Activated CD8-positive, alpha-beta memory T cell treated with anti-CD3 and anti-CD28 coated beads for 1 hour (primary cell): ENCODE measurements at places on chromosomes 6 and 20.

DNA sequence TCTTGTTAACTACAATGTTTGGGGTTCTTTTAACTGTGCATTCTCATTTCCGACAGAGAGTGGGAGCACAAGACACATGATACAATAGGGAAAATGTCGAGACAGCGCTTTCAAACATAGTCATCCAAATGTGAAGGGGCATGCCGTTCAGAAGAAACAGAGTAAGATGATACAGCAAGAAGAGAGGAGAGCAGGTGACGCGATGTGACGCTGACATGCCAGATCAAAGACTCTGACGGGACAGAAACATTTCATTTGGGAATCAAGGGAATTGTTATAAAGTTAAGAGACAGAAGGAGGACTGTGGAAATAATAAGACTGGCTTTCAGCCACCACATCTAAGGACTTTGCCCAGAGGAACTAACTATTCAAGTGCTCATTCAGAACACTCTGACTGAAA is 117.4 kb downstream of the FAXC start:
- DNase-seq, result no peak

DNA sequence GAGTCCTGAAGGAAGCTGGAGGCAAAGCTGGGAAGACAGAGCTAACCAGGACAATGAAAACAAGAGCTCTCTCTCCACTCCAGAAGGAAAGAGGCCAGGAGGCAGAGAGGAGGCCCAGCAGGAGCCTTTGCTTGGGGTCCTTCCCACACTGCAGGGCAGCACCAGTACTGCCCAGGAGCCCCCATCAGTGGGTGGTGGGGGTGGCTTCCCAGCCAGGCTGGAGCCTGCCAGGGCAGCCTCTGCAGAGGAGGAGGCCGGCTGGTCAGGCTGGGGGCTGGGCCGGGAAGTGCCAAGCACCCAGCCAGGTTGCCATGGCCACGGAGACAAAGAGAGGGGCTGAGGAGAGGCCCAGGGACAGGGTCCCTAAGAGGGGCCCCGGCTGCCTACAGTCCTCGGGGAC is 33.4 kb downstream of the PREX1 start:
- no peak for DNase-seq

DNA sequence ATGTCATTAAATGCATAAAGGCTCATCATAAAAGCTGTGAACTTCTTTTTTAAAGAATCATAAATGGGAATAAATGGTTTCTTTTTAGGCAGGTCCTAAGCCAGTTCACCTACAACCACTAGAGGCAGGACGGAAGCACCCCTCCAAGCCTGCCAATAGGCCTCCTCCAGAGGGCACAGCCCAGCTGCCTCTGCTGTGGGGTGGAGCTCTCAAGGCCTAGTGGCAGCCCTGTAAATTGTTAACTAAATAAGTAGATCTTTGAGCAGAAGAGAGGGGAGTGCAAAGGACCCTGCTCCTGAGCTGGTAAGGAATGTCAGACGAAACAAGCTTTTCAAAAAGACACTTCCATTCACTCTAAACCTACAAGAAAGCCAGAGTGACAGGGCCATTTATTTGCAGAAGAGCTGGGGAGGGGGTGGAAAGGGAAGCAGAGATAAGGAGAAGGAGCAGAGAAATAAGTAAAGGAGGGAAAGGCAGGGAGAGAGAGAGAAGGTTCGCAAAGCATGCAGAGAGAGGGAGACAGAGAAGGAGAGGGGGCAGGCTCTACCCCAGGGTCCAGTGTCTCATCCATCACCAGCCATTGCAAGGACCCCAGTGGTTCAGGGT is 18.0 kb upstream of the MAFB start:
- DNase-seq, result no peak

DNA sequence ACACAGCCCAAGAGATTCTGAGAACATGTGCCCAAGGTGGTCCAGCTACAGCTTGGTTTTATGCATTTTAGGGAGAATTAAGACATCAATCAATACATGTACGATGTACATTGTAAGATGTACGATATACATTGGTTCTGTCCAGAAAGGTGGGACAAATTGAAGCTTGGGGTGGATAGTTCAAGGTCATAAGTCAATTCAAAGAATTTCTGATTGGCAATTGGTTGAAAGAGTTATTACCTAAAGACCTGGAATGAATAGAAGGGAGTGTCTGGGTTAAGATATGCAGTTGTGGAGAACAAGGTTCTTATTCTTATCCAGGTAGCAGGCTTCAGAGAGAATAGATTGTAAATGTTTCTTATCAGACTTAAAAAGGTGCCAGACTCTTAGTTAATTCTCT is 31.8 kb upstream of the LCA5 start:
- DNase-seq, result no peak

- DNase-seq, result no peak
These were observed 1.6 kb downstream of the FOXP4 start for GRCh38 chr6:41547799-41548097.

- DNase-seq, result no peak
These were observed 20.5 kb upstream of the TTPAL start for GRCh38 chr20:44455126-44455525.

- no peak for DNase-seq
These were observed 44.9 kb upstream of the TLDC2 start for GRCh38 chr20:36830791-36831691.

- DNase-seq, result no peak
These were observed 9.0 kb downstream of the OR2B6 start for GRCh38 chr6:27966044-27966443.

- no peak for DNase-seq
These were observed 79.1 kb downstream of the RIMS1 start for GRCh38 chr6:71965404-71965803.

GRCh38 chr6:116779573-116780164 is 14.2 kb upstream of the FAM162B start:
- no peak for DNase-seq

- DNase-seq, result no peak
These were observed 194.4 kb downstream of the TMEM200A start for GRCh38 chr6:130560231-130560630.

DNA sequence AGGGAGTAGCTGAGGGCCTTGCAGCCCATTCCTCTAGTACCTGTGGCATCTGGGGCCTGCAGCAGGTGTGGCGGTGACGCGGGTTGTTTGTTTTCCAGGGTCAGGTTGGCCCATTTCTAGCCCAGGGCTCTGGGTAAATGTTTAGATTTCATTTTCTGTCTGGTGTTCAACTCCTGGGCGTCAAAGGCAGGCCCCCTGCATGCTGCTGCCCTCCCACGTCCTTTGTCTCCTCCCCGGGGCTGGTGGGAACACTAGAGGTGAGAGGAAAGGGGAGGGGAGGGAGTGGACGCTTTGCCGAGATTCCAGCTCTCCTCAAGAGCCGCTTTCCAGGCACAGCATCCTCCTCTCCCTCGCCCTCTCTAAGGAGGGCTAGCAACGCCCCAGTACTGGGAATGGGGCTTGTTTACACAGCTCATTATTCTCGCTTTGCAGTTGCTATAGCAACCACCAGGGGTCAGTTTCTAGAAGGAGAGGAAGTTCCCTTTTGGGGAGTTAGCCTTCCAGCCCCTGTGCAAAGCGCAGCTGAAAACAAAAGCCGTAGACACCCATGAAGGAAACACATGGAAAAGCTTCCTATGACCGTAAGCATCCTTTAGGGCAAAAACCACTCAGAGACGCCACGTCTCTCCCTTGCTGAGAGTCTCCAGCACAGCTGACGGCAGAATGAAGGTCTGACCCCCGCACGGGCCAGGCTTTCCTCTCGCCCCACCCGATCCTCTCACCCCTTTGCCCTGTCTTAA is 170.6 kb downstream of the LY86 start:
- DNase-seq, result no peak

- no peak for DNase-seq
These were observed 45.0 kb downstream of the SULF2 start for GRCh38 chr20:47740121-47740861.
